ENCODE measurements at places on chromosomes 2 and 18.

- no peak for DNase-seq
Observed at GRCh38 chr2:196291873-196292800, 120.8 kb upstream of the STK17B start.

DNA sequence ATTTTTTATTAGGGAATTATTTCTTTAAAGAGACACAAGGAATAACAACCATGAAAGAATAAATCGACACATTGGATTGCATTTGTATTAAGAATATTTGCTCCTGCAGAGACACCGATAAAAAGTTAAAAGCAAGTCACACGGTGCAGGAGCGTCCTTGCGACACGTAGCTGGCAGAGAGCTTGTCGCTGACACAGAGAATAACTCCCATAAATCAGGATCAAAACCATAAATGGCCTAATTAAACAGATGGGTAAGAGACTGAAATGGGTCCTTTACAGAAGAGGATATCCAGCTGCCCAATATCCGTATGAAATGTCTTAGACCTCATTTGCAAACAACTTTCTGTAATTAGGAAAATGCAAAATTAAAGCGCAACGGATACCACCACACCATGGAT lies 126.1 kb upstream of the SNTG2 start:
- no peak for DNase-seq

DNA sequence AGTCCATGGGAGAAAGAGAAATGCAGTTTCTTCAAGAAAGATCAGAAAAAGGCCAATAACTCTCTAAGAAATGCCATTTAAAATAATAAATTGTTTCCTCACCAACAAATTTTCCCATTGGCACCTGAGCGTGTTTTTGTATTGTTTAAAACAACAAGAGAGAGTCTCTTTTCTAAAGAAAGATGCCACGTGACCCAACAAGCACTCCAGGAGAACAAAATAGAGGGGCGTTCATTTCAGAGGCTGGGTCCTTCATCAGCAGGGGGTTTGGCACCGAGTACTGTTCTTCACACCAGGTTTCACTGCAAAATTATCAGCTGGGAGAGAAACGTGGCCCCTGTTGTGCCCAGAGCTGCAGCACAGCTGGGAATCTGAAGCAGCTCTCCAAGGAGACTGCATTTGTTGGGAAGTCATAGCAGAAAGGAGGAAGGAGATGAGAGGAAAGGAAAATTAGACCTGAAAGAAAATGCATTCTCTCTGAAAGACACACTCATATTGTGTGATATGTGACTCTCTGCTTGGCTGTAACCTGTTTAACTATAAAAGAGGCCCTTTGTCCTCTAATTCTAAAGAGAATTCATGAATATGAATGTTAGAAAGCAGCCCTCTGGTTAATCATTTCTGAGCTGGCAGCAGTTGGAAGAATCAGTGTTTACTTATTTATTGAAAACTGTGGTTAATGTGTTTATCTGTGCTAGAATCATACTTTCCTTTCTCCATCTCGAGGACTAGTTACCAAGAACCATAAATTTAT lies 205.3 kb upstream of the CDH20 start:
- DNase-seq: no peak

DNA sequence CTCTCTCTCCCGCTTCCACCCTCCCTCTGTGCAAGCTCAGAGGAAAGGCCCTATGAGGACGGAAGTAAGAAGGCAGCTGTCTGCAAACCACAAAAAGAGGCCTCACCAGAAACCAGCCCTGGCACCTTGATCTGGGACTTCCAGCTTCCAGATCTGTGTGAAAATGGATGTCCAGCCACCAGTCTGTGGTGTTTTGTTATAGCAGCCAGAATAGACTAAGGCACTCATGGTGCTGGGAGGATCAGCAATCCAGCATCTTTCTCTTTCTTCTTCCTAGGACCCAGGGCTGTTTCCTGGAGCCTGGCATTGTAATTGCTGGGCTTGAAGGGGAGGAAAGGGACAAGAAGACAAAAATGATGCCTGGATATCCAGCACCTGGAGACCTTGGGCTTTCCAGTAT lies 122.5 kb downstream of the SOCS6 start:
- no peak for DNase-seq

DNA sequence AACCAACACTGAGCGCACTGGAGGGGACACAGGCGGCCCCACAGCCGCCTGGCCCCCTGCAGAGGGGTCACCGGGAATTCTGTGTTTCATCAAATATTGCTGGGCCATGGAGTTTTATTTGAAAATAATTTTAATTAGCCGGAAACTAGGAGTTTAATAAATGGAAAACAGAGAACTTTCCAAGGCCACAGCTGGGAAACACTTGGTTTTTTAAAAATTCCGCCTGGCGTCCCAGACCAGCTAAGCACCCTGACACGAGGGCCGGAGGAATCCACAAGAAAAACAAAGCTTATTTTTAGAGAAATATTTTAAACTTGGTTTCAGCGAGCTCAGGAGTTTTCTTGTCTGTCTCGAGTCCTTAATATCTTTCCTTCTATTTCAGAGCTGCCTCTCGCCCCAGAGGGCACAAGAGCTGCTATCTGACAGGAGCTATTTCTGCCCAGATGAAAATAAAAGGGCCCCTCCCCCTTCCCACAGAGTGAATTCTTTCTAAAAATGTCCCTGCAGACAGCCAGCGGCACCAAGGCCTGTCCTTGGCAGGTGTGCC lies 8.2 kb downstream of the ZFP36L2 start:
- DNase-seq: no peak

- DNase-seq: no peak
Observed at GRCh38 chr2:192500550-192501200, 305.9 kb upstream of the TMEFF2 start.

- no peak for DNase-seq
Observed at GRCh38 chr2:61151436-61151835, 10.6 kb upstream of the C2orf74 start.

GRCh38 chr2:190418727-190419126 lies 10.6 kb downstream of the MFSD6 start:
- DNase-seq: no peak

GRCh38 chr2:219207884-219208740 lies 1.5 kb downstream of the ZFAND2B start:
- DNase-seq: no peak

DNA sequence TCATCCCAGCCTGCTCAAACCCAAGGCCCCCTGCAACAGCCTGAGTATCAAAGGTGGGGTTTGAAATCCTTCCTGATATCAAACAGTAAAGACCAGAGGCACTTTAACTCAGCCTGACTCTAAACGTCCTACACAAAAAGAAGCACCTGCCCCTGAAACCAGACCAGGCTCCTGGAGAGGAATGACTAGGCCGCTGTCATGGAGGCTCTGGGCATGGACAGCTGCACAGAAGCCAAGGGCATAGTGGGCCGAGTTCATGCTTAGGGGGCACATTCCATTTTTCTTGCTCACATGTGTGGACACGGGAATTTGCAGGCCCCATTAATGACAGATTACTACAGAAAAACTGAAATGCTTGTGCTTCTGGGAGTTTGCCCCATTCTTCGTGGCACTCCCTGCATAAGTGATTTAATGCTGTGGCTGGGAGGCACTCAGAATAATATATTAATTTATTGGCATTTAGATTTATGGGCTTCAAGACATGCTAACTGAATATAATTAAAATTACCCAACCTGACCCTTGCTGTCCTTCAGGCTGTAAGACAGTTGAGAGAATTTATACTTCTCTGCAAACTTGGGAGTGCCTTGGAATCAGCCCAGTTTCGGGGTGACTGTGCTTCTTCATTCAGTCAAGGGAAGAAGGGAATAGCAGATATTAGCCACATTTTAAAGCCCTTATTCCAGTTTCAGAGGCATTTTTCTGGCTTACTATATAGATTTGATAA lies 105.5 kb downstream of the GYPC start:
- DNase-seq: no peak

- no peak for DNase-seq
Observed at GRCh38 chr2:200345975-200346374, 39.5 kb downstream of the SPATS2L start.

DNA sequence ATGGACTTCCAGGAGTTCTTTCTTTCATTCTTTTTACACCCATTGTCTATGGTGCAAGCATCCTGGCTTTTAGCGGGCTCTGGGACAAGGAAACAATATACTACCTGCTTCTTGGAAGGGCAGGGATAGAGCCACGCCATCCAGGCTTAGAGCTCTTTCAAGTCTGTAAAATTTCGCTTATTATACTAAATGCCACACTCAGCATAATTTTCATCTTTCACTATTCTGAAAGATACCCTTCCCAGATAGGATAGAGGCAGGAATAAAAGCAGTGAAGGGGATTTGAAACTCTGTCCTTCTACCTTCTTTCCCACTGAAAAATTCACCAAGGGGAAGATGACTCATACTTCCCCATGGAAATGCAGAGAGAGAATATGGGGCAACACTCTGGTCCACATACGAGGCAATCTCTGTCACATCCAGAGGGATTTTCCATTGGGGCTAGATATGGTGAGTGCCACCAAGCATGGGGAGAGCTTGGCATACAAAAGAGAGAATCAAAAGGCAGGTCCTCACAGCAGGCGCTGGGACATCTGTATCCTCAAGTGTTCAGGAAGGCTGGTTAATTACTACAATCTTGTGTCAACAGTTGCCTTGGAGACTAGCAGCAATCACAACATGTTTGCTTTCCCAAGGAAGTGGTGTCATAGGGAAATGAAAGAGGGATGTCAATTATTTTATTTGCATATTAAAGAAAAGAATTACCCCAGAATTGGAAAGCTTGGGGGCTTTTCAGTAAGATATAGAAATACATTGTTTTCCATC lies 127.6 kb downstream of the TDRD15 start:
- DNase-seq: no peak

DNA sequence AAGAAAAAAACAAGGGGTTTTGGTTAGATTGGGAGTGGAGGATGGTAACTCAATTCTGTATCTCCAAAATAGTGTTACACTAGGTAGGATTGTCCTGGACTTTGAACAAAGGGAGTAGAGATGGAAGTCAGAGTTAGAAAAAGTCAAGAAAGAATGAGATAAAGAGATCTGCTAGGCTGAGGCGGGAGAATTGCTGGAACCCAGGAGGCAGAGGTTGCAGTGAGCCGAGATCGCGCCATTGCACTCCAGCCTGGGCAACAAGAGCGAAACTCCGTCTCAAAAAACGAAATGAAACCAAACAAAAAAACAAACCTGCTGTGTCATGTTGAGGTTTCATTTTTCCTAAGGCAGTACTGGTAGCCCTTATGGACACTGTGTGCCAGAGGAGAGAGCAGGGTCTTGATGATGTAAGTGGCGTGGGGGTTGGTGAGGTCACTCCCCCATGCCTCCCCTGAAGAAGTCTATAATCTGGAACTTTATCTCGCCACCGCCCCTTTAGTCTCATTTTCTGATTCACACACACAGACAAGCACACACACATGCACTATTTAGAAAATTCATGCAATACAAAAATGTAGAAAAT lies 10.5 kb downstream of the DRC1 start:
- no peak for DNase-seq

- DNase-seq: no peak
Observed at GRCh38 chr2:152056418-152056817, 42.4 kb downstream of the CACNB4 start.

- DNase-seq: no peak
Observed at GRCh38 chr2:45014016-45014702, 4.9 kb upstream of the SIX2 start.
